K562 (cell line): ENCODE measurements at places on chromosomes 12 and 14.

GRCh38 chr12:67148265-67148664 lies 120.9 kb upstream of the CAND1 start:
- DNase-seq, result no peak

DNA sequence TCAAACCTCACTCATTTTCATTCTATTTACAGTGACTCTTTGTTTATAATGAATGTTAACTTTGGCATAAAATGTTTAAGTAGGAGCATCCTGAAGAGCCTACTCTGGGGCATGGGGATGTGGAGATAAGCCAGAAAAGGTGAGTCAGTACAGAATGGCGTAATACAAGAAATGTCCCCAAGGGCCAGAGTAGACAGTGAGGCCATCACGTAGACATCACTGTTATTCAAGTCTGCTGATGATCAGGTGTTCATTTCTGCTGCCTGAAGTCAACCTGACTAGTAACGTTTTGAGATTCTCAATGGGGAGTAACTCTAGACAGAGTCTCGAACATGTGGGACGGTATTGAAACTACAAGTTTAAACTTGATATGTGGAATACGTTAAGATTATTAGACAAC lies 47.6 kb upstream of the PKP2 start:
- DNase-seq, result no peak

GRCh38 chr14:90388437-90388836 lies 8.4 kb upstream of the CALM1 start:
- peak; percentile 56 for DNase-seq

DNA sequence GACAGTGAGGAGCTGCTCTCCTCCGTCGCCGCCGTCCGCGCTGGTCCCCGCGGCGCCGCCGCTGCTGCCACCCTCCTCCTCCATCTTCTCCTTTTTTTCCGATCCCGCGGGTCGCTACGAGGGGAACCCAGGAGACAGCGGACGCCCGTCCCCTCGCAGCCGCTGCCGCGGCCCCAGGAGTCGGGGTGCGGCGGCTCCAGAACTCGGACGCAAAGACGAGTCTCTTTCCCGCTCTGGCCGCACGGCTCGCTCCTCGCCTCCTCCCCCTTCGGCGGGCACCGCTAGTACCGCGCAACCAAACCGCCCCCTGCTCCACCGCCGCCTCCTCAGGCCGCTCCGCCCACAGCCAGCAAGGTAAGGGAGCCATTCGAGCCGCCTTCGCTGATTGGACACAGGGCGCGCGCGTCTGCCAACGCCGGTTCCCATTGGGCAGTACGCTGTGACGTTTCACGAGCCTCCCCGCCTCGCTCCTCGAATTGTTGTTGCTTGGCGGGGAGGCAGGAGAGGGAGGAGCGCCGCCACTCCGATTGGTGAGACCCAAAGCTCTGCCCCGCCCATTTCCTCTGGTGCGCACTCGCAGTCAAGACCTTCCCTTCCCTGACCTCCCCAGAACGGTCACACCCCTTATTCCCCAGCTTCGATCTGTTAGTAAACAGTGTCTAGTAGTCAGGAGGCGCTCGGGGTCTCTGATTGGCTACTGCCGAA lies at the start of gene RPS6KA5:
Gene RPS6KA5, minus strand, starts transcription at position 291 of the 705 bp plus-strand sequence. Its CDS starts 207 bp downstream, at position 84.
- peak; percentile 92 for DNase-seq

DNA sequence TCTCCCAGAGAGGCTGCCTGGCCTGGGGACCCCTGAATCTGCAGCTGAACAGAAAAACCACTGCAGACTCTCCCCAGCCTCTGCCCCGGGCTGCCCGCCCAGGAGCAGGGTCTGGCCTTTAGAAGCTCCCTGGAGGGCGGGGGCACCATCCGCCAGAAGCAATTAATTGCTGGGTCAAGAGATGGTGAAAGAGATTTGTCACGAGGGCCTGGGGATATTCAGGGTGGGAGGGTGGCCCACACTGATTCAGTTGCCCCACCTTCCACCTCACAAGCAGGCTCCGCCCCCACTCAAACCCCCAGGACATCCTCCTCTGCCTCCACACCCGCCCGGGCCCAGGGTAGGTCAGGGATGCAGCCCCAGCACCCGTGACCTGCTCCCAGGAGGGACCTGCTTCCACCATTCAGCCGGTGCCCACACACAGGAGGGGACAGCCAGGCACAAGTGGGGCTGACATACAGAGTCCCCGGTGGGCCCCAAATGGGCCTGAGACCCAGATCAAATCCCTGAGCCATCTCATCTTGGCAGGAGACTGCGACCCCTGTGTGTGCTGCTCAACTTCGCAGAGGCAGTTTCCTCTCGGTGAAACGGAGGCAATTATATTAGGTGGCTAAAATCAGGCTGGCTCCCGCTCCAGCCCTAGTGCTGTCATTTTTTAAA lies 23.0 kb downstream of the NCOR2 start:
- no peak for DNase-seq

DNA sequence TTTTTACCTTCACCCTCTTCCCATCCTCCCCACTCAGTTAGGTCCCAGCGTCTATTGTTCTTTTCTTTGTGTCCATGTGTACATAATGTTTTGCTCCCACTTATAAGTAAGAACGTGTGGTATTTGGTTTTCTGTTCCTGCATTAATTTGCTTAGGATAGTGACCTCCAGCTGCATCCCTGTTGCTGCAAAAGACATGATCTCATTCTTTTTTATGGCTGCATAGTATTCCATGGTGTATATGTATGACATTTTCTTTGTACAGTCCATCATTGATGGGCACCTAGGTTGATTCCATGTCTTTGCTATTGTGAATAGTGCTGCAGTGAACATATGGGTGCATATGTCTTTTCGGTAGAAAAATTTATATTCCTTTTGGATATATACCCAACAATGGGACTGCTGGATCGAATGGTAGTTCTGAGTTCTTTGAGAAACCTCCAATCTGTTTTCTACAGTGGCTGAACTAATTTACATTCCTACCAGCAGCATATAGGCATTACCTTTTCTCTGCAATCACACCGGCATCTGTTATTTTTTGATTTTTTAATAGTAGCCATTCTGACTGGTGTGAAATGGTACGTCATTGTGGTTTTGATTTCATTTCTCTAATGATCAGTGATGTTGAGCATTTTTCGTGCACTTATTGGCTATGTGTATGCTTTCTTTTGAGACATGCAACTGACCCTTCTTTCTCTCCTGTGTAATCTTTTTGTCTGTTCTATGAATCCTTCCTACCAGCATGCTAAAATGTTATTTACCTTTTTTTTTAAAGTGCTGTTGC lies 279.7 kb upstream of the AMIGO2 start:
- DNase-seq, result no peak

GRCh38 chr14:70884595-70885342 lies 22.5 kb upstream of the PCNX1 start:
- peak; percentile 61 for DNase-seq

DNA sequence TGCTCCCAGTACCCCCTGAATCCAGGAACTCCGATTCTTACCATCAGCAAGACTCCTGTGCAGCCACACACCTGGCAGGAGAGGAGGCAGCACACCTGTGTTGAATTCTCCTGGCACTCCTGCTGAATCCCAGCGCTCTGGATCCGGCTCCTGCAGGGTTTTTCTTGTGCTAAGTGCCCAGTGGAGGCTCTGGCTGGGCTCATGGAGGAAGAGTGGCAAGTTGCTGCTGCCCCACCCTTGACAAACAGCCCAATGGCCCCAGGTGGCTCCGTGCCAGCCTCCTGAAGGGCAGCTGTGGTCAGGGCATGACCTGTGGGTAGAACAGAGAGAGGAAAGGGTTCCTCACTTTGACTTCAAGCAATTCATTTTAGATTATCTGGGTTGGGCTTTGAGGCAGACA lies 20.0 kb downstream of the CRACR2A start:
- no peak for DNase-seq

- DNase-seq, result no peak
These were observed 58.0 kb downstream of the FAR2 start for GRCh38 chr12:29207120-29207519.

DNA sequence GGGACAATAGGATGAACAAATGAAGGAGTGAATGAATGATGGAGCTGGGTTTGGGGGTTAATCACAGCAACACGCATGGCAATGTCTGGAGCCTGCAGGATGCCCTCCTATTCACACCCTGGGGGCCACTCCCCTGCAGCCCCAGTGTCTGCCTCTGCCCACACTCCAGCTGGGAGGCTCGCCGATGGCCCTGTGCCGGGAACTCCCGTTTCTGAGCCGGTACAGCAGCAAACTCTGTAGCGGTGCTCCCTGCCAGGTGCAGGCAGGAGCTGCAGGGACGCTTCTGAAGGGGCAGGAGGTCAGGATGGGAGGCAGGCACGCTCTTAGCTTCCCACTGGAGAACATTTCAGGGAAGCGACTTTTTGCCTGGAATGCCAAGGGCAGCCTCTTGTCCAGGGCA lies 55.4 kb upstream of the NCOR2 start:
- no peak for DNase-seq

GRCh38 chr12:65667932-65668331 lies 156.4 kb upstream of the HMGA2 start:
- DNase-seq, result no peak

DNA sequence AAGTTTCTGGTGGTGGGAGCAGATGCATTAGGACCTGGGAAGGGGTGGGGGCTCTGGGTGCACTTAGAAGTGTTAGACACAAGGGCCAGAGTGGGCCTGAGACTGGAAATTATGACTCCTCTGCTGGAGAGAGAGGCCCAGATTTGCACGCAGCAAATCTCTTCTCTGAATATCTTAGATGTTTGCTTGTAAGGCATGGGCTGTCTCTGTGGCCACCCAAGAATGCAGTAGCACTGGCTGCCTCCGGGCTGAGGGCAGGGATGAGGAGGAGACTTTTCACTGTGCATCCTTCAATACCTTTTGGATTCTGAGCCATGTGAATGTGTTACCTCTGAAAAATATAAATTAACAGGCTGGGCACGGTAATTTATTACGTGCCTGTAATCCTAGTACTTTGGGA lies 14.0 kb upstream of the RABGGTA start:
- no peak for DNase-seq

DNA sequence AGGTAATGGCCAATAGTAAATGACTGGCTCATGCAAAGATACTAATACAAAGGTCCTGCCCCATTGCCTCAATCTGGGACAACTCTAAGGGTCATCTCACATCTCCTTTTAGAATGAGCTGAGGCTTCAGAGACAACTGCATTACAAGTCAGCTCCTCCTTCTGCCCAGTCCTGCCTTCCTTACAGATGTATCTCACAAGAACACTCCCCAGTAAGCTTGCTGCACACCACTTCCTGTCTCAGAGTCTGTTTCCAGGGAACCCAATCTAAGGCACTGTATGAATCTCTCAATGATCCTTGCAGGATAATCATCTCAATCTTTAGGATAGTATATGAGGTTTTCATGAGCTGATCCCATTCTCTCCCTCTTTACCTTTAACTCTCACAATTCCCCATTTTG lies 57.8 kb upstream of the ZDHHC17 start:
- DNase-seq, result no peak

- DNase-seq, result no peak
These were observed 29.8 kb downstream of the ADGRD1 start for GRCh38 chr12:130983328-130984017.

DNA sequence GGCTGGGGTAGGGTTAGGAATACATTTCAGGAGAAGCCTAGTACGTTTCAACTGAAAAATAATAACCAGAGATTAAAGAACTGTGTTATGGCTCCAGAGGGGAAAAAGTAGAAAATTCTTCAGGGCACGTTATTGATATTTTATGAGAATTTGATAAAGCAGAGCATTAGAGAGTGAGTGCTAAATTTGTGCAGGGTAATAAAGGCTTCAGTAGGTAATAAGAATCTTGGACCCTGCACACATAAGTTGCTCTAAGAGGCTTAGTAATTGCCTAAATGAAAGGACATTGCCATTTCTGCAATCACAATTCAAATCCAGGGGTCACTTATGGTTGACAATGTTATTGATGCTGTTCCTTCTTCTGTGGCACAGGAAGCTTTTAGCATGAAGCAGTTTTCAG lies 439.4 kb upstream of the DCN start:
- DNase-seq, result no peak

- DNase-seq, result peak; percentile 10
These were observed 17.5 kb downstream of the CAMKK2 start for GRCh38 chr12:121279071-121279375.

DNA sequence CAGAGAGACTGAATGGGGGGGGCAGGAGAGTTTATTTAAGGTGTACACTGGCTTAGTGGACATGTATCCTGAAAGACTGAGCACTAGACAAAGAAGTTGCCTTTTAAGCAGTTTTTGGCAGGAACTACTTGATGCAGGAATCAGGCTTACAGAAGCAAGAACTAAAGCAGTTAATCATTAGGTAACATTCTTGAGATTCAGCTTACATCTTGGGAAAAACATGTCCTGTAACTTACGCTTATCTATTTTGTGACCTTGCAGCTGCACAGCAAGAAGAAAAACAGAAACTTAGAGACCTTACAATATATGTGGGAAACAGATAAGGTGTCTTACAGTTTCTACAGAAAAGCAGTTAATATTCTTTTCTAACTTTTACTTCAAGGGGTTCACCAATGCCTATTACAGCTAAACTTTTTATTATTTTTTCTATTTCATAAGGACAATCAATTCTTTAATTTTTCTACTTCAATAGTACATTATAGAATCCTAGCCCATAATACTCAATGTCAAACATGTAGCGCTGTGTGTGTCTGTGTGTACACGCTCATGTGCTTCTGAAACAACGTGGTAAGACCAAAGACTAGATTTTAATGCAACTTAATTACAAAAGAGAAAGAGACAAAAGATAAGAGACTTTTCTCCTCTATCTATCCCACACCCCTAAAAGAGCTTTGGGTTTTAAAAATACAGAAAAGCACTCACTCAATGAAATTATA lies 276.9 kb downstream of the PRKD1 start:
- peak; percentile 26 for DNase-seq

GRCh38 chr14:50335389-50335788 lies 23.3 kb downstream of the DMAC2L start:
- no peak for DNase-seq

DNA sequence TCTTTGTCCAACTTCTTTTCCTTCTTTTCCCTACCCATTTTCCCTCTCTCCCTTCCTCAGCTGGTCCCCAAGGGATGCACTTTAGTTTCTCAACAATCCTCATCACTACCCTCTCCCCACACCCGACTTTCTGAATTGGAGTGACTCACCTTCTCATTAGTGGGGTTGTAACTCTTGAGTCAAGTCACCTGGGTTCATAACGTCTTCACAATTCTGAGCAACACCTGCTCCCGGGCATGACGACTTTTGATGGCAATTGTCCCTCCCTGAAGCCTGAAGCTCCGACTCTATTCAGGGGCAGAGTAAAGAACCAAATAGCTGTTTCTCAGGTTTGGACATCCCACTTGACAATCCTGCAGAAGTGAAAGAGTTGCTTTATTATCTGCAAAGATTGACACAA lies 82.7 kb upstream of the OTX2 start:
- no peak for DNase-seq

GRCh38 chr12:90226211-90226610 lies 517.6 kb upstream of the ATP2B1 start:
- DNase-seq, result no peak

GRCh38 chr12:131363841-131364495 lies 346.9 kb upstream of the SFSWAP start:
- DNase-seq, result peak; percentile 78
